IMR-90 (cell line): ENCODE measurements at places on chromosomes 5 and 9. TPM values are rescaled to one million over a fixed set of nuclear protein-coding genes. Genes with fewer than 3 reads are reported as not detected.
A peak's percentile ranks its signal among the peaks of the same experiment; 100 is the strongest.

- no peaks in the 10 kb centered on the region for H3K27me3 ChIP-seq
- peaks cover 10% of the 10 kb centered on the region for H3K36me3 ChIP-seq
- no peak overlapping the region for H3K4me3 ChIP-seq
- peaks cover 2% of the 10 kb centered on the region; the same call in 1 of the 2 replicates for H3K4me1 ChIP-seq
These were observed 87.5 kb downstream of the SECISBP2 start for GRCh38 chr9:89405826-89406225.

- H3K27me3 ChIP-seq, result no peaks in the 10 kb centered on the region; the same call in 1 of the 2 replicates
- H3K36me3 ChIP-seq, result no peaks in the 10 kb centered on the region
- no peak overlapping the region for H3K27ac ChIP-seq
These were observed 295.2 kb downstream of the MAST4 start for GRCh38 chr5:66891184-66891925.

DNA sequence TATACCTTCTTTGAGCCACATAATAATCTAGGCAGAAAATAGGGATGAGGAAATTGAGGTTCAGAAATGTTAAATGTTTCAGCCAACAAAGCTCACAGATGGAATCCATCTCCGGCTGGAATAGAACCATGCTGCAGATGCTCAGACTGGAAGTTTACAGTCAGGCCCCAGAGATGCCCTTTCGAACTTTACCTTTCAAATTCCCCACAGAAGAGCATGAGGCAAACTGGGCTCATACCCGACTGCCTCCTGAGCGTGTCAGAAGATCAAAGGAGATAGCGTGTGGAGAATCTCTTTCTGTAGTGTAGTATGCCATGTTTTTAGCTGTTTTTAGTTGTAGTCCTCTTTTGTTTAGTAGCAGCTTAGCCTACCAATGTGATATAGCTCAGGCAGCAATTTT, 72.0 kb upstream of the DAP start:
- no peaks in the 10 kb centered on the region for H3K27me3 ChIP-seq
- H3K27ac ChIP-seq, result peak overlapping the region; percentile 63
- DNase-seq, result peak; percentile 44
- no peak overlapping the region for H3K4me3 ChIP-seq

GRCh38 chr5:132466433-132467286, 23.9 kb downstream of the IRF1 start:
- peaks cover 28% of the 10 kb centered on the region for H3K4me1 ChIP-seq
- peak; percentile 17 for DNase-seq
- H3K36me3 ChIP-seq, result no peaks in the 10 kb centered on the region
- no peak overlapping the region for H3K27ac ChIP-seq
- no peak overlapping the region for H3K4me3 ChIP-seq

GRCh38 chr5:174505621-174506020, 218.8 kb upstream of the MSX2 start:
- no peak overlapping the region for H3K27ac ChIP-seq
- no peaks in the 10 kb centered on the region for H3K36me3 ChIP-seq
- H3K4me3 ChIP-seq, result no peak overlapping the region
- H3K27me3 ChIP-seq, result no peaks in the 10 kb centered on the region
- H3K4me1 ChIP-seq, result peaks cover 11% of the 10 kb centered on the region
- peak; percentile 60 for DNase-seq

Gene ADGRD2
- not detected in 2 replicates for total RNA-seq

Gene CD72
- total RNA-seq, result 0.36 TPM in 1 of 2 replicates, not detected in the other

- H3K36me3 ChIP-seq, result peaks cover 63% of the 10 kb centered on the region
- H3K4me1 ChIP-seq, result no peaks in the 10 kb centered on the region
- no peak overlapping the region for H3K4me3 ChIP-seq
- peak; percentile 14 for DNase-seq
- no peak overlapping the region for H3K27ac ChIP-seq
These were observed 10.6 kb downstream of the DELE1 start for GRCh38 chr5:141934099-141934844.

- no peak overlapping the region for H3K27ac ChIP-seq
These were observed 154.3 kb downstream of the SPOCK1 start for GRCh38 chr5:137344723-137345322.

GRCh38 chr5:17315710-17316221, 98.3 kb downstream of the BASP1 start:
- peaks cover 20% of the 10 kb centered on the region for H3K4me1 ChIP-seq
- H3K27ac ChIP-seq, result peak overlapping the region; percentile 80
- H3K27me3 ChIP-seq, result no peaks in the 10 kb centered on the region
- no peak overlapping the region for H3K4me3 ChIP-seq
- DNase-seq, result peak; percentile 90

DNA sequence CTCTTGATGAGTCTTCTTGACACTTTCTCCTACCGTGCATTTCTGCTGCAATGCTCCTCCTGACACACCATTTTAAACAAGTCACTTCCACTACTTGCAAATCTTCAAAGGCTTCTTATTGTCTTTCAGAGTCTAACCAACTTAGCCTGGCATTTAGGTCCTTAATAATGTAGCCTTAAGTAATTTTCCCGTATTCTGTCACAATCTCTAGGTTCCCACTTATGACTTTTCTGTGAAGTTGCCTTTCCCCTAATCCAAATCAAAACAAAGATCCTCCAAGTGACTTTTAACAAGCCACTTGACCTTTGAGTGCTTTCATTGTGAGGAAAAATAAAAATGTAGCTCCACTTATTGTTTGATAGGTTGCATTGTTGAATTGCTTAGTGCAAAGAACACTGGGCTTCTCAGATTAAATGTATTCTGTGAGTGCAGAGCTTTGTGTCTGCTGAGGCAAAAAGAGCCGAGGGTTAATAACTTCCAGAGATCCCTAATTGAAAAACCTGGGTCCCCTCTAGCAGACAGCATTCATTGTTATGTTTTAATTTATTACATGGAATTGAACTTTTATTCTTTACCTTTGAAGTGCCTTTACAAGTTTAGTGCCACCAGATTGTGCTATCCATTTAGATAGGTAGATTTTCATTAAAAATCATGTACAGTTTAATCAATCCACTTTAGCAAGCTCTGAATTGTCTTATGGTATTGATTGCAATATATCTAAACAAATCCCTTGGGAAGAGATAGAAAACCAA, 341.7 kb upstream of the TYRP1 start:
- H3K4me3 ChIP-seq, result no peak overlapping the region
- no peaks in the 10 kb centered on the region for H3K36me3 ChIP-seq
- no peak overlapping the region for H3K27ac ChIP-seq
- no peaks in the 10 kb centered on the region for H3K4me1 ChIP-seq

DNA sequence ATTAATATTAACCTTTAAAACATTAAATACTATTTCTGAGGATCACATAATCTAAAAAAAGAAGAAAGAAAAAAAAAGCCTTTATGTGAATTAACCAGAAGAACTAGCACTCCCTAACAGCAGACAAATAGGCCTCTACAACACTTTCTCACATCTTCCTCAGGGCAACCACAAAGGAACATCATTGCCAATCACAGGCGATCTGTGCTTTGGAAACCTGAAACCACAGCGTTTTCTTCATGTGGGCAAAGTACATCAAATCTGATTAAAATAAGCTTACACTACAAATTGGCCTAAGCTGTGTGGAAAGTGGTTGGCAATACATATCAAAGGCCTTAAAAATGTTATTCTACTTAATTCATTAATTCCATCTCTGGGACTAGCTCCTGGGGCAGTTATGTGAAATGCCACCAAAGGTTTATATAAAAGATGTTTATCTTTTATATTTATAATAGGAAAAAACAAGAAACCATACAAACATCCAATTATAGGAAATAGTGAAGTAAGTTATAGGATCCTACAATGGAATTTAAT, 184.8 kb upstream of the TBCA start:
- H3K4me1 ChIP-seq, result no peaks in the 10 kb centered on the region
- DNase-seq, result no peak
- H3K27me3 ChIP-seq, result peaks cover 57% of the 10 kb centered on the region
- no peak overlapping the region for H3K4me3 ChIP-seq
- H3K36me3 ChIP-seq, result no peaks in the 10 kb centered on the region

DNA sequence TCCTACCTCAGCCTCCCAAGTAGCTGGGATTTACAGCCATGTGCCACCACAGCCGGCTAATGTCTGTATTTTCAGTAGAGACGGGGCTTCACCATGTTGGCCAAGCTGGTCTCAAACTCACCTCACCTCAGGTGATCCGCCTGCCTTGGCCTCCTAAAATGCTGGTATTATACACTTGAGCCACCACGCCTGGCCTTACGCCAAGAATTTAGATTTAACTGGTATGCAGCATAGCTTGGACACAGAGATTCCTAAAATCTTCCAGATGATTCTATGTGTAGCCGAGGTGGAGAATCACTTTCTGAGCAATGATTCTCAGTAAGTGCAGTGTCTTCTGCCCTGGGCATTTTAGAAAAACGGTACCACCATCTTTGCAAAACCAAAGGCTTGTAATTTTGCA, 74.1 kb downstream of the HABP4 start:
- no peak overlapping the region for H3K4me3 ChIP-seq
- H3K4me1 ChIP-seq, result no peaks in the 10 kb centered on the region
- peaks cover 12% of the 10 kb centered on the region for H3K36me3 ChIP-seq
- no peaks in the 10 kb centered on the region for H3K27me3 ChIP-seq

DNA sequence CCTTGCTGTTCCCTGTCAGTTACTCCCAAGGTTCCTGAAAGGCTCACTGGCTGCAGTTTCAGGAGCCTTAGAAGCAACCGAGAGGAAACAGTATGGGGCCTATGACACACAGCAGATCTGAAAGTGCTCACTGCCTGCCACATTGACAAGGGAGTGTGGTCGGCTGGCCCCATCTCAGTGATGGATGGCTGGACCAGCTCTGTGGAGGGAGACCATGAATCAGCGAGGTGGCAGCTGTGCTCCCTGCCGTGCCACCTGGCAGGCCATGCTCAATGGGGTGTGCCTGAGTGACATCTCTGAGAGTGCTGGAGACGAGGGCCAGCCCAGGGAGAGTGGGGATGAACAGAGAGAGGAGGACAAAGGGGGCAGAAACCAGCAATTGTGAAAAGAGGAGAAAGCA, 49.1 kb downstream of the DOCK2 start:
- no peak overlapping the region for H3K27ac ChIP-seq
- no peaks in the 10 kb centered on the region for H3K36me3 ChIP-seq
- H3K4me1 ChIP-seq, result no peaks in the 10 kb centered on the region
- no peak for DNase-seq
- H3K4me3 ChIP-seq, result no peak overlapping the region

- no peak for DNase-seq
- H3K4me3 ChIP-seq, result no peak overlapping the region
- no peaks in the 10 kb centered on the region for H3K27me3 ChIP-seq
These were observed 14.3 kb downstream of the JADE2 start for GRCh38 chr5:134539732-134540131.

Gene ADCY2
- not detected in 2 replicates for total RNA-seq

- peaks cover 7% of the 10 kb centered on the region for H3K27me3 ChIP-seq
- H3K27ac ChIP-seq, result no peak overlapping the region
- H3K36me3 ChIP-seq, result no peaks in the 10 kb centered on the region
These were observed 31.7 kb upstream of the KCNMB1 start for GRCh38 chr5:170420806-170421412.

DNA sequence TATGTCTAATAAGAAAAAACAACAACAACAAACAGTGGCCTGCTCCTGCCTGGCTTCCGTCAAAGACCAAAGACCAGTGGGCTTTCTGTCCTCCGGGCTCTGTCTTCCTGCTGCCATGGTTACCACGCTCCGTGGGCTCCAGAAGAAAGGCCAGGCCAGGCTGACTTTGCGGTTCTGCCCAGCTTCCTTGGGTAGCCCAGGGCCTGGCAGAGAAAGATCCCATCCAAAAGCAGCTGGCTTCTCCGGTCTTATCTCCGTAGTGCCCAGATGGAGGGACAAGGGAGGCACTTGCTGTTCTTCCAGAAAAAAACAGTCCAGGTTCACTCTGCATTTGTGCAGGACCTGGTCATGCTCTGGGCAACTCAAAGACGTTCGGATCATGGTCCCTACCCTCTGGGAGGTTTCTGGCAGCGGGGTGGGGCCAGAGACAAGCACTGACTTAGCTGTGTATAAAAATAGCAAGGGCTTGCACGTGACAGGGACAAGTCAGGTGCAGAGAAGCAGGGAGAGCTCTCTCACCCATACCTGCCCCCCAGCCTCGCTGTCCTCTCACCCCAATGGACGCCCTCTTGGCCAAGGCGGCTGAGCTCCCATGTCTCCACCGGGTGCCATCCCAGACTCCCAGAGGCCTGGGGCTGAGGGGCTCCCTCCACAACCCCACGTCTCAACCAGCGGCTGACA, 212.2 kb downstream of the C9orf50 start:
- peaks cover 15% of the 10 kb centered on the region for H3K4me1 ChIP-seq
- H3K36me3 ChIP-seq, result no peaks in the 10 kb centered on the region
- no peak overlapping the region for H3K4me3 ChIP-seq
- H3K27ac ChIP-seq, result no peak overlapping the region
- no peak for DNase-seq

DNA sequence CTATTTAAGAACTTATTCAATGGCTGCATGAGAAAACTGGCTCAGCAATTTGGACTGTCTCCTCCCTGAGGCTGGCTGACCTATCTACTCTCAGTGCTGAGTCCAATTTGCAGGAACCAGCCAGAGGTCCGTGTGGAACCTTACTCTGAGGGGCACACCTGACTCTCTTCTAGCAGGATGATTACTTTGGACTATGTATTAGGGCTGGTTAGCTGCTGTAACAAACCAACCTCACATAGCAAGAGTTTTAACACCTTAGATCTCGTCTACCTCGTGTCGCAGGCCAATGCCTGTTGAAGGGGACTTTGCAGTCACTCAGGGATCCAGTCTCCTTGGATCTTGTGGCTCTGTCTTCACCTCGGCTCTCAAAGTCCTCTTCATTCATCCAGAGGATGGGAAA, 3.4 kb upstream of the FAM193B start:
- H3K4me3 ChIP-seq, result no peak overlapping the region
- H3K27me3 ChIP-seq, result no peaks in the 10 kb centered on the region
- no peak for DNase-seq
- 0 out of 2 replicates have a peak, but pooled peaks cover 2% of the 10 kb centered on the region for H3K36me3 ChIP-seq
- H3K27ac ChIP-seq, result no peak overlapping the region
- H3K4me1 ChIP-seq, result peaks cover 11% of the 10 kb centered on the region

DNA sequence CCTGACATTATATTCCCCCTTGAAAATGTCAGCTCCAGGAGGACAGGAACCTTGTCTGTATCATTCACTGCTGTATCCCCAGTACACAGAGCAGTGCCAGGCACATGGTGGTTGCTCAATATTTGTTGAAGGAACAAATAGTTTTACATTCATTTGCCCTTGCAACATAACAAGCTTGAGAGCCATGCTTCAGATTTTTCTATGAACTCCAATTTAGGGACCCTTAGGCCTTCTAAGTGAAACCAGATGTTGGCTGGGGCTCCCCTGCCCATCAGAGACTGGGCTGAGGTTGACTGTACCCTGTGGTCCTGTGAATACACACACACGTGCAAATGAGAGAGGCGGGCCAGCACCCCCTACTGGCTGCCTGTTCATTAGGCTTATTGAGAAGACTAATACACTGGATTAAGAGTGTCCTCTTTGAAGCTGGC, 214.9 kb upstream of the WWC1 start:
- no peaks in the 10 kb centered on the region for H3K36me3 ChIP-seq
- no peaks in the 10 kb centered on the region for H3K4me1 ChIP-seq
- no peak overlapping the region for H3K4me3 ChIP-seq
- H3K27ac ChIP-seq, result no peak overlapping the region
- no peaks in the 10 kb centered on the region for H3K27me3 ChIP-seq
- DNase-seq, result peak; percentile 13

Gene C5
- 2.3 and 2.8 TPM in 2 replicates for total RNA-seq
